ENCODE measurements at places on chromosomes 16 and 17. TPM values are rescaled to one million over a fixed set of nuclear protein-coding genes. Genes with fewer than 3 reads are reported as not detected.

The ENPP7 gene
- not detected for total RNA-seq

The BAIAP3 gene
- total RNA-seq, result 1.0 TPM

The SPOP gene
- total RNA-seq, result 61.6 TPM

The SEPTIN1 gene
- total RNA-seq, result 0.52 TPM

The CUEDC1 gene
- total RNA-seq, result 10.4 TPM

Data from skeletal muscle tissue (tissue), 5 donors.